SHP77 (cell line): ENCODE measurements at places on chromosomes 3 and 15.
A peak's percentile ranks its signal among the peaks of the same experiment; 100 is the strongest.

- no peak for DNase-seq
These were observed 76.7 kb upstream of the MBNL1 start for GRCh38 chr3:152192050-152192449.

- DNase-seq, result no peak
These were observed 46.8 kb downstream of the NME9 start for GRCh38 chr3:138282836-138283235.

- DNase-seq, result no peak
These were observed 76.4 kb downstream of the USF3 start for GRCh38 chr3:113620091-113620490.

DNA sequence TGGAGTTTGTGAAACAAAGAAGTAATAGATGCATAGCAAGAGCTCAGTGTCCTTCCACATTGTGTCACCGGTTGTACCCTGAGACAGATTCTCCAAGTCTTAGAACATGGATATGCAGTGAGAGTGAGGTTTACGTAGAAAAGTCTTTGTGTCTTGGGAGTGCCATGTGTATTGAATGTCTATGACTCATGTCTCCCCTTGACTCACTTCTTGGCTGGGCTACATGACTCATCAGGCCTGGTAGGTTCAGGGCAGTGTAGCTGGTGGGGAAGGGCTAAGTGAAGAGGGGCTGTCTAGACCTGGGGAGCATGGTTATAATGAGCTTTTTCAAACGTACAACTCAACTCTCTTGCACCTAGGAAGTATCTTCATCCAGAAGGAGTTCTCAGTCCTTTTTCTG, 167.4 kb downstream of the GAP43 start:
- DNase-seq, result no peak

- no peak for DNase-seq
These were observed 27.9 kb downstream of the PLCL2 start for GRCh38 chr3:16912400-16913263.

DNA sequence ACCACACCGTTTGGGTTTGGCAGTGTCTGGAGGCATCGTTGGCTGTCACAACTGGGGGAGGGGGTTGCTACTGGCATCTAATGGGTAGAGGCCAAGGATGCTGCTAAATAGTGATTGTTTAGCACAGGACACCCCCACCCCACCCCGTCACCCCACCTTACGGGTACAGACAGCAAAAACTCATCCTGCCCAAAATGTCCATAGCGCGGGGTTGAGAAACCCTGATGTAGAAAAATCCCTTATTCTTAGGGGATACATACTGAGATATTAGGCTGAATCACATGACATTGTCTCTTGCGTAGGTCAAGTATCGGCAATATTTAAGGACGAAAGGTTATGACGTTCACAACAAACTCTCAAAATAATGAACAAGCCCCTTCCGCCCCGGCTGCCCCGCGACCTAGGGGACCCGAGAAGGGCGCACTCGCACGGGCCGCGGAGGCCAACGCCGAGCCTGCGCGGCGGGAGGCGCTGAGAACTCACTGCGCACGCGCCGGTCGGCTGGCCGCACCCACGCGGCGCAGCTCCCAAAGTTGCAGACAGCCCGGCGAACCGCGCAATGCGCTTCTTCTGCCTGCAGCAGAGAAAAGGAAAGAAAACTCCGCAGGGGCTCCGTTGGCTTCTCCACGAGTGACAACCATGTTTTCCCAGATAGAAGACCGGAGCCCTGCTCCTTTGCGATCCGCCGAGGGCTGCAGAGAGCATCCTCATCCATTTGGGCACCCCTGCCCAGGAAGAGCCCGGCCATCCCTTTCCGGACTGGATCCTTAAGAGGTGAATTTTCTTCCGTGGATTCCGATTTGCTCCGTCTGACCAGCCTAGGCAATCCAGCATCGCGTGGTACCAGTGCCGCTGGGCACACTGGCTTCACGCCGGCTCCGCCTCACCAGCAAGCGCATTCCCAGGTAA, 136.8 kb upstream of the CCDC54 start:
- DNase-seq, result peak; percentile 65

GRCh38 chr3:114584734-114585371, 291.0 kb downstream of the TIGIT start:
- DNase-seq, result no peak

DNA sequence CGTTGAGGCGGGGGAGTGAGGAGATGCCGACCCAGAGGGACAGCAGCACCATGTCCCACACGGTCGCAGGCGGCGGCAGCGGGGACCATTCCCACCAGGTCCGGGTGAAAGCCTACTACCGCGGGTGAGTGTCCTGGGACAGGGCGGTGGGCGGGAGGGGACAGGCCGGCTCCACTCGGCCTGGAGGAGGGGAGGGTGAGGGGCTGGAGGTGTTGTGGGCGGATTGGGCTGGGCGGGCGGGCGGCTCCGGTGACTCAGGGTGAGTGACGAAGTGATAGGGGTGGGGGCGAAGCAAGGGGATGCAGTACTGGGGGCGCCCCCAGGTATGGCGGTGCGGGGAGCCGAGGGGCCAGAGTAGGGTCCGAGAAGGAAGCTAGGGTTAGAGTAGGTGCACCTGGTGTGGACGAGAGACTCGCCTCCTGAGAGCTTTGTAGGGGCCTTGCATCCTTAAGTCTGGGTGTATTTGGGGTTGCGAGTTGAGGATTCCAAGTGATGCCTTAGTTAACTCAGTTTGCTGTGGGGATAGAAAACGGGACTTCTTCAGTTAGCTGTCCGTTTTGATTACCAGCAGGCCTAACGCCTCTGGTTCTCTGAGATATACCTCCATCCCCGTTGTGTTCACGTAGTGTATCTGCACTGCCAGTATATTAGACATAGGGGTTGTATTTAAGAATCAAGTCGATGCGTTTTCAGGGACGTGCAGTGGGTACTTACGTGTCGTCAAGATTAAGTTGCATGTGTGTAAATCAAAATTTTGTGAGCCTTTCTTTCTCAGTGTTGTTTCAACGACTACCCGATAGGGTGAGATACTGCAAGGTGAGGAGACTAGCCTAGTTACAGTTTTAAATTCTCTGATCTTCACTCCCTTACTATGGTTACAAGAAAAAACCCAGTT, 670 bp downstream of the PRKCI start:
- peak; percentile 28 for DNase-seq

GRCh38 chr3:148883163-148883562, 18.1 kb downstream of the CPA3 start:
- DNase-seq, result no peak

DNA sequence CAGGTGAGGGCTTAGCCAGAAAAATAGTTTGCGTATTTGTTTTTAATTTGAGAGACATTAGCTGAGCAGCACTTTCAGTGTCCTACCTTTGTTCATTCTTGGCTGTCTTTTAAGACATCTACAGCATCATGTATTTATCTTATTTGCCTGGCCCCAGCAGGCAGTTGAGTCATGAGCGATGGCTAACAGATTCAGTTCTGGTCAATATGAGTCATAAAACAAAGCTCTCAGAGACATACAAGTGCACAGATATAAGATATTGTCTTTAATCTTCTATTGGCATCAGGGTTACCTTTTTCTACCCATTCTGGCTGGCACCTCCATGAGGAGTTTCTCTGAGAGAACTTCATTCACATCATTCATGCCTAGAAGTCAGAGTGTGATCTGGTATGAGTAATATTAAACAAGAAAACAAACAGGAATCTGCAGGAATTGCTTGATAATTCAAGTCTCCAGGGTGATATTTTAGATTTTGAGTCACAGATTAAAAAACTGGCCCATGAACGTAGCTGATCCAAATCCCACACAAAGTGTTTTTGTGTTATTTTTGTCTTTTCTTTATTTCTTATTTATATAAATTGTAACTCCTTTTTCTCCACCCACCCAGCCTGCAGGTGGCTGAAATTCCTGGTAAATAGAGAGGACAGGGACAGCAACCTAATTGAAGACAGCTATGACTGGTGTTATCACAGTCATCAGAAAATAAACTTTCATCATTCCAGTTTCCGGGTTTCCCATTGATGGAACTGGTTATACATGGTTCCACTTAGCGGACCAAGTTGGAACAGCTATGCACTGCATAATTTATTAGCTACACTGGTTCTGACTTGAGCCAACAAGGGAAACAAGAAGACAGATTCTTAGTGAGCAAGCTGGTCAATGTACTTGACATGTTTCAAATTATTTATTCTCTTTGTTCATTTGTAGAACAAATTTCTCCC, 47.3 kb downstream of the PLSCR2 start:
- no peak for DNase-seq

DNA sequence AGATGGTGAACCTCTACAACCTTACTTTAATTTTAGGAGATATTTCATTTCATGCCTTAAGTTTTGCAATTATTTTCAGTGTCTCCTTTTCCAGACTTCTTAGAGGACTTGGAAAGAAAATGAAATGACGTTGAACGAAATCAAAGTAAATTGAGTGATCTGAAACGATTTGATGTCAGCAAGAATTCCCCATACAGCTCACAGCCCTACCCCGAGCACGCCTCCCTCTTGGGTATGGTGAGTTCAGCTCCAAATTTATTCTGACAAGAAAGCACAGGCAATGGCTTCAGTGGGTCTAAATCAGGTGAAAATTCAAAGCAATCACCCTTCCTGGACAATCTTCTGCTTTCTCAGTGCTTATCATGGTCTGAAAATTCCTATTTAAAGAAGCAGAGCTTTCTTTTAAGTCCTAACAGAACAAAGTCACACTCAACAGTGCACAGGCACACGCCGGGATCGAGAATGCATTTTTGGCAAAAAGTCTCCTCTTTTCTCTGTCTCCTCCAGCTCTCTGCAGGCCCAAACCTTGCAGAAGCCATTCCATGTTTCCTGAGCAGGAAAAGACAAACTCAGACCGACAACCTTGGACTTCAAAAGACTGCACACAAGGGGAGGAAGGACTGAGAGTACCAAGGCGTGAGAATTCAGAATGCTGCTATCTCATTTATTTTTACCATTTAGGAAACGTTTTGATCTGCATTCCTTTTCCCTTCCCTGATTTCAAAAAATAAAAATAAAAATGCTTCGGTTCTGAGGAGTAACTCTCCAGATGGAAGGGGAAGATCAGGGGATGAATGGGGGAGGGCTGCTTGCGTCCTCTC, 72.0 kb downstream of the CCNL1 start:
- DNase-seq, result no peak

DNA sequence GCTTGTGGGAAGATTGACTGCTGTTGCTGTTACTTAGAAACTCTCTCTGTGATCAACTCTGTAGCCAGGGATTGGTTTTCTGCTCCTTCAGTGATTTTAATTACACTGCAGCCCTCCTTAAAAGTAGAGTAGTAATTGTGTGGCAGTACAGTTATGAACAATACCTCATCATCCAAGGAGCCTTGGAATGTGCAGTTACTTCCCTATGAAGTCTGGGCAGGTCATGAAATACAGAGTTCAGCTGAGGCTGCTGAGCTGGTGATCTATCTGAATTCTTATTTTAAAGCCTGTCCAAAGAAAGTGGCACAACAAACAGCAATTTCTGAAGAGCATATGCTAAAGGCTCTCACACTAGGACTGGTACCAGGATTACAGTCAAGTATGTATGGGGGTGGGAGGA, 37.4 kb upstream of the MRPL3 start:
- no peak for DNase-seq

GRCh38 chr3:137770835-137771399, 6.8 kb downstream of the SOX14 start:
- DNase-seq, result no peak

- DNase-seq, result no peak
These were observed 68.1 kb downstream of the TRIM69 start for GRCh38 chr15:44804298-44805046.

- no peak for DNase-seq
These were observed 41.1 kb downstream of the PTH1R start for GRCh38 chr3:46918634-46919033.

DNA sequence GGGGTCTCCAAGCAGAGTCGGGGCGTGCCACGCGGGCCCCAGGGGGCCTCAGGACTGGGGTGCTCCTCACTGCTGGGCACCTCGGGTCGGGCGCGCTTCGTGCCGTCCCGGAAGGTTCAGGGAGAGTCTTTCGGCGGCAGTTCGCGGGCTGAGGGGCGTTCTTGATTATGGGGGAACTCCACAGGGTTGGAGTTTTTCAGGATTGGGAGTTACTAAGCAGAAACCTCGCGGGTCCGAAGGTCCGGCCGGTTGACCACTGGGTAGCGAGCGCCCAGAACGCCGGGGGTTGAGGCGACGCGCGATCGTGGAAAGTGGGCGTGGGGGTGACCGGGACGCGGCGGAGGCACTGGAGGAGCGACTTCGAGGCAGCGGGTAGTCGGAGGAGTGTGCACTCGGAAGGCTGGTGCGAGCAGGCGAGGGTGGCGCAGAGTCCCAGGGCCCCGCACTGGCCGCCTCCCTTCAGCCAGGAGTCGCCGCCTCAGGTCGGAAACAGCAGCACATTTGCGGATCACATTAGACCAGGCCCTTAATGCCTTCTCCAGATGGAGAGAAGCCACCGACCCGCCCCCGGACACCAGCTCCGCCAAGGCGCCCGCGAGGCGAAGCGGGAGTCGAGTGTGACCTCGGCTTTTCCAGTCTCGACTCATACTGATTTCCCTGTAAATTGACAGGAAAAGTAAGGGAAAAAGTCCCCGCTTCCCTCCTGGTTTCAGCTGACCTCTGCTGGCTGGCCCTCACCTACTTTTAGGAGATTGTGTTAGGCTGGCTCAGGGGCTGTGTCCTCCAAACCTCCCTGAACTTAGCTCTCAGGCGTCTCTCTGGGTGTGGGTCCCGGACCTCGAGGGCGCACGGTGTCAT, 685 bp downstream of the ADAMTSL3 start:
- no peak for DNase-seq

GRCh38 chr3:143851331-143852017, 3.2 kb upstream of the SLC9A9 start:
- no peak for DNase-seq

DNA sequence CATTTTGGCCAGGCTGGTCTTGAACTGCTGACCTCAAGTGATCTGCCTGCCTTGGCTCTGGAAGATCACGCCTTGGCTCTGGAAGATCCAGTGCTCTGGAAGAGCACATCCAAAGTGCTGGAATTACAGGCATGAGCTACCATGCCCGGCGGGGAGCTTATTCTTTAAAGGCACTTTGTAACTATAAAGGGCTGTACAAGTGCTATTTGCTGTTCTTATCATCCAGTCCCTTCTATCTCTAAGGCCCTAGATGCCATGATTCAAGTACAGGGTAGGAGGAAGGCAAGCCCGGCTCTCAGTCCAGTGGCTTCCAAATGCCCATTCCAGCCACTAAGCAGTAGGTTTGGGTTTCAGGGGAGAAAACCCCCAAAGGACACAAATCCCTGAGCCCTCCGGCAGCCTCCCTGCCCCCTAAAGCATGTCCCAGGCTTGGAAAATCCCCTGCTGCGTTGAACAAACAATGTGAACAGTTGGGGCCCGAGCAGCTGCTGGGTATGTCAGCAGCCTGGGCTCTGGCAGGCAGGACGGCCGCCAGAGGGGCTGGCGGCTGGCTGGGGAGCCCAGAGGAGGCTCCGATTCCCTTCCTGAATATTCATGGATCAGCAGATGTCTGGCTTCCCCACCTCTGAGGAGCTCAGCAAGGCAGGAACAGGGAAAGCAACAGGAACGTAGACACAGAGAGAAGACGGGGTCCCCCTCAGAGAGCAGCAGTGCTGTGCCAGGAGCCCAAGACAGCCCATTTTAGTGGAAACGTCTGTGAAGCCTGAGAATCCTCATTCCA, 7.7 kb downstream of the IGDCC4 start:
- peak; percentile 77 for DNase-seq

DNA sequence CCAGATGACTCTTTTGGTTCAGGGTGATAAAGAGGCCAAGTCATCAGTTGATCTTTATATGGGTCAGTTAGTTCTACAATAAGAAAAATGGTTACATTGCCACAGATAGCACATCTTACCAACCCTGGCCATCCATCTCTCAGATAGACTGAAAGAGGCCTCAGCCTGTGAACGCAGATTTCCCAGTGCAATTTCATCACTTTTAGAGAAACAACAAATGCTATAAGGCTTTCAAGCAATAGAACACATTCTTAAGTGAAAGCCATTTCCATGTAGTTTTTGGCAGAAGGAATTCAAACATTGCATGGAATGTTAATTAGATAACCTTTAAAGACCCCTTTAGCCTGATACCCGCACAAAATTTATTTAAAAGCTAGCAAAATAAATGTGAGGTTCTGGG, 200.6 kb upstream of the ZBTB20 start:
- no peak for DNase-seq
